Epithelial cell of prostate (primary cell): ENCODE measurements at places on chromosomes 1 and 21.

DNA sequence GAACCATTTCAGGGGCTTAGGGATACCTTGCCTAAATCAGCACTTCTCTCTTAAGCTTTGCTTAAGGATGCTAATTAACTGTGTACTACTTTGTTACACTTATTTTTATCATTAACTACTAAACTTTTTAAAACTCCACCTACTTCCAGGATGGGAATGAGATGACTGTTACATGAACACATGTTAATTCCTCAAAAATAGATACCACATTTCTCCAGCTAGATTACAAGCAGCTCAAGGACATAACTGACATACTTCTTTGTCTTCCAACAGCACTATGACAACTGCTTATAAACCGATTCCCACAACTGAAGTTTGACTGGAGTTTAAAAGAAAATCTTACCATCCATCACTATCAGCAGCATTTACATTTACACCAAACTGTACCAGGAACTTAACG is 53.7 kb downstream of the TP53BP2 start:
- DNase-seq, result no peak

DNA sequence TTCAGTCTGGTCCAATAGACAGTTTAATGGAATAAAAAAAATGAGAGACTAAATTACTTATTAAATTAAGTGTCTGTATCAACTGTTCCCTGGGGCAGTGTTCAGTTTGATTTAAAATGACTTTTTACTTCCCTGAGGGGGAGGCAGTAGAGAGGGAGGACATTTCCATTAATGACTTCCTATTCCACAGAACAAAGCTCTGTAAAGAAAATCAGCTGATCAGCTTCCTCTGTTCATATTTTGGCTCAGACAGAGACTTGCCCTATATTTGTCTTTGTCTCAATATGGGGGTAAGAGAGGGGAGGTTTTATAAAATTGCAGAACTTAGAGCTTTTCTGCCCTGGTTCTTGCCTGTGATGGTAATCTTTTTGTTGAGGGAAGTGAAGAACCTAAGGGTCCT is 8.4 kb downstream of the CFAP126 start:
- DNase-seq, result no peak

- DNase-seq, result no peak
Observed at GRCh38 chr1:55631509-55631908, 416.3 kb upstream of the USP24 start.

GRCh38 chr1:160993544-160994193 is 27.3 kb downstream of the F11R start:
- DNase-seq, result no peak

- DNase-seq, result no peak
Observed at GRCh38 chr1:238408737-238409136, 518.0 kb upstream of the ZP4 start.
